Inflammatory macrophage (primary cell): ENCODE measurements at places on chromosomes 3 and 15.

DNA sequence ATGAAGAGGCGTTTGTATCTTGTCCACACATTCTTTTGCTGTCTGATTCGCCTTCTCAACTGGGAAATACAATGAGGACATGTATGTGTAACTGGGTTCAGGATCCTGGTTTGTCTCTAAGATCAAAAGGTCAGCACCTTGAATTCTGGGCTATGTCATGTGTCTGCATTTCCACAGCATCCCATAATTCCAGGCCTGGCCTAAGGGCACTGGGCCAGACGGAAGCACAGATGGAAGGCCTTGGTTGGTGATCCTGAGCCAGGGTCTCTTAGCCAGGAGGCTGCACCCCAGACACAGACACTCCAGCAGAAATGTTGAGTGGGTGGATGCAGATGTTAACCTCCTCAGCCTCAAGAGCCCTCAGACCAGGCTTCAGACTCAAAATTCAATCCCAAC is 23.7 kb upstream of the HERC1 start:
- no peak for DNase-seq

DNA sequence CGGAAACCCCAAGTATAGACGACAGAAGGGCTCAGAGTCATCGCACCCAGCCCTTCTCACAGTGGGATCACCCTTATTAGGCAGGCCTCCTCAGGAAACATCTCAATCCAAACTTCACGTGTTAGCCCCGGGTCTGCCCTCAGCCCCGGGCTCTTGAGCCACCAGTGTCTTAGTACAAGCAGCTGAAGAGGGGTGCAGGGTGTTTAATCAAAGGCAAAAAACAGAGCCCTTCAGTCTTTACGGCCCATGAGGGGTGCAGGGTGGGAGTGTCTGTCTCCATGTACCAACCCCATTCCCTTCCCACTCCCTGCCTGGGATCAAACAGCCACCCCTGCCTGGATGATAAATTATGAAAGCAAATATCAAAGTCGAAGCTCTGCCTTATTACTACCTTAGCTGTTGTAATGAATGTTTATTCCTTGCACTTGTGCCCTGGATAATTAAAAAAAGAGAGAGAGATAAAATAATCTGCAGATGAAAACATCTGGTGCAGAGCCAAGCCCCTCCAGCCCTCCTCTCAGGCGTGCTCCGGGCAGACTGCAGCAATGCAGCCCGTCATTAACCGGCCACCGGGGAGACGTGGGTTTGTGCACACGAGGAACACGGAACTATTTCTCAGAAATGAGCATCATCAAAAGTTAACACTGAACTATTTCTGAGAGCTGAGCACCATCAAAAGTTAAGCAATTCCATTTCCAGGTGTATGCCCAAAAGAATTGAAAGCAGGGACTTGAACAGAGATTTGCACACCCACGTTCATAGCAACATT is 64.5 kb downstream of the ADAMTS17 start:
- DNase-seq, result no peak

- DNase-seq, result no peak
These were observed 11.7 kb downstream of the TF start for GRCh38 chr3:133757701-133758567.

- DNase-seq, result peak; percentile 77
These were observed at the start of gene PLCB2 for GRCh38 chr15:40307421-40308211. Gene PLCB2, minus strand, starts transcription at chr15:40307935. Its CDS starts 263 bp downstream, at chr15:40307672.

DNA sequence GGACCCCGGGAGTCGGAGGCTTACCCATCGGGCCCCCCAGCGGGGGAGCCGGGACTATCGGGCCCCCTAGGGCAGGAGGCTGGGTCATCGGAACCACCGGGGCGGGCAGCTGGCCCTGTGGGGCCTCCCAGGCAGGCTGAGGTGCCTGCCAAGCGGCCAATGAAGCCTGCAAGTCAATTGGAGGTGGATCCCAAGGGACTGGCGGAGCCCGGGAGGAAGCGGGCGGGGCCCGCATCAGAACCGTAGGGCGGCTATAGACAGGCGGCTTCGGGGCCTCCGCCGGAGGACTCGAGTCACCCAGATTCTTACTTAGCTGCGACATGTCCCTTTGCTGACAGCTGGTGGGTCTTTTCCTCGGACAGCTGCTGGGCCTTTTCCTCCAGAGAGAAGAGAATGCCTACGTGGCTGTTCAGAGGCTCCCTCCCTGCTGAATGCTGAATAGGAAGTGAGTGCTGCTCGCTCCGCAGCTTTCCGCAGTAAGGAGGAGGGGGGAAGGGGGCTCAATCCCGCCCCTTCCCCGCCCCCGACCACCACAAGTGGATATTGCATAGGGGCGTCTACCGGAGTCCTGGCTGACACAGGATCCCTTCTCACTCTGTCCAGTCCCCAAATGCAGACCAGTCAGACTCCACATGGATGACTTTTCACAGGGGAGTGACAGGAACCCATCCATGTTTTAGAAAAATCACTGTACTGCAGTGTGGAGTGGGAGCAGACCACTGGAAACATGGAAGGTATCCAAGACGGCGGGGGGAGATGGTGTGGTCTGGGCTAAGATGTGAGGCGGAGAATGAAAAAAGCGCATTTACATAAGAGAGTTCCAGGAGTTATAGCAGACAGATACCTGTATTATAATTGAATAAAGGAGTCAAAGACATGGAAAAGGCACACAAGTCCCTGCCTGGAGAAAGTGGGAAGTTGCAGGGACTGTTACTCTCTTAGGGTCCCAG is at the start of gene MAGEL2:
MAGEL2 (minus strand) TSS at position 447 of the 950 bp plus-strand sequence; CDS start at position 322, 125 bp downstream.
- DNase-seq, result no peak

DNA sequence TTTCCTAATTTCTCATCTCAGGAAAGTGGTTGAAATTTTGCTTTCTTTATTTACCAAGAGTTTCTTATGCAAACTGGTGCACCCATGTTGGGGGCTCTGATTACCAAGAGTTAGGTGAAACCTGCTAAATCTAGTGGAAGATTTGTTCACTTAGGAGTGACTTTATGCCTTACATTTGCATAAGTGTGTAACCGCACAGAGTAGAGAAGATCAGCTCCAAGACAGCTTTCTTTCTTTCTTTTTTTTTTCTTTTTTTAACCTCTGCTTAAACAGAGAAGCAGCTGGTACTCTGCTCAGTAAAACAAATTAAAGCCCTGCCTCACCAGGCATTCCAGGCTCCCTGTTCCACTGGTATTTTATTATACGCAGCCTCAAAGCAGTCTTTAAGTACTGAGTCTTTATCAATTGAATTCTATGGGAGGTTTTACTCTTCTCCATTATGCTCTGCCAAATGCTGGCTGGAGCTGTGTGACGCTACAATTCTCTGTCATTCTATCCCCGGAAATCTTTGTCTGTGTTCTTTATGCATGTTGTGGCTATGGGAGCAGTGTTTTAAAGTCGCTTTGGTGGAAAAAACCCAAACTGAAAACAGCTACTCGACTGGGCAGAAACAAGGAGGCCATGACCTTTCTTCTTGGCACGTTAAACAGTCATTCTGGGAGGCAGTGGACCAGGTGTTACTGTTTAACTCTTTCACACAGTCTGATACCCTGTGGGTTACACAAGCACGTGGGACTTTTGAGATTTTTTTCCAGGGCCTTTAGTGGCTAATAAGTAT is 55.2 kb upstream of the GBE1 start:
- no peak for DNase-seq

DNA sequence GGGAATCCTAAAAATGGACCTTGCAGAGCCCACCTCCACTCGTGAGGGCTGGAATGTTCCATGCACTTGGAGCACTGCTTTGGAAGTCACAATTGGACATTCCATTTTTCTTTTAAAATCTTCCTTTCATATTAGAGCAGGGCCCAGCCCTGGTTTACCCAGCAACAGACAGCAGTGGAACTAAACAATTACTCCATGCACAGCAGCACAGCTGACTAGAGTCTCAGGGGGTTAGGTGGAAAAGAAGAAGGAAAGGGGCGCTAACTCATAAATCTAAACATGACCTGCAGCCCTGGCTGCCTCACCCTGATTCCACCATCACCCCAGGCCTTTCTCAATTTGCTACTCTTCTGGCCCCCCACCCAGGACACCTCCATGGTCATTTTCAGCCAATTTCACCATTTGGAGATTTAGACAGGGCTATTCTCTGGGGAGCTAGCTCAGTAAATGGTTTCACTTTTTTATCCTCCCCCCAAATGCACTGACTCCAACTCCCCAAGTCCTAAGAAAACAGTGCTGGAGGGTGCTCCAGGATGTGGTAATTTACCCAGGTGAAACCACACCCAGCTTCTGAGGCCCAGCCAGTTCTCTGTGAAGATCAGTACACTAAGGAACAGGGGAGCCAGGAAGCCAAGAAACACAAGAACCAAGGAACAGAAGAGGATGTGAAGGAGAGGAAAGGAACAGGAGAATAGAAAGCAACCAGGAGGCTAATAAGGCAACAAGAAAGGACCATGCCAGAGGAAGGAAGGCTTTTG is 1.6 kb upstream of the LRRC31 start:
- no peak for DNase-seq

- peak; percentile 89 for DNase-seq
These were observed 17.2 kb upstream of the USP3 start for GRCh38 chr15:63487076-63487757.

DNA sequence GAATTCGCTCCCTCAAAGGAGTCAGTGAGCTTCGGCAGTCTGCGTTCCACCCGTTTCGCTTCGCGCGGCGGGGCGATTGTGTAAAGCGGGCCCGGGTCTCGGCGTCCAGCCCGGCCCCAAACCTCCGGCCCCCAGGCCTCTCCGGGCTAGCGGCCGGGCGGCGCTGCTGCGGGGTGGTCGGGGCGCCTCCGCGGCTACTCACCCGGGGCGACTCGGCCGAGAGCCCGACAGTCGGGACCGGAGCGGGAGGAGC is 412 bp downstream of the CHDH start:
- DNase-seq, result no peak
